NCI-H774 (cell line): ENCODE measurements at places on chromosomes 12 and 14.

- DNase-seq: no peak
These were observed 115.9 kb upstream of the TBX3 start for GRCh38 chr12:114799574-114800487.

DNA sequence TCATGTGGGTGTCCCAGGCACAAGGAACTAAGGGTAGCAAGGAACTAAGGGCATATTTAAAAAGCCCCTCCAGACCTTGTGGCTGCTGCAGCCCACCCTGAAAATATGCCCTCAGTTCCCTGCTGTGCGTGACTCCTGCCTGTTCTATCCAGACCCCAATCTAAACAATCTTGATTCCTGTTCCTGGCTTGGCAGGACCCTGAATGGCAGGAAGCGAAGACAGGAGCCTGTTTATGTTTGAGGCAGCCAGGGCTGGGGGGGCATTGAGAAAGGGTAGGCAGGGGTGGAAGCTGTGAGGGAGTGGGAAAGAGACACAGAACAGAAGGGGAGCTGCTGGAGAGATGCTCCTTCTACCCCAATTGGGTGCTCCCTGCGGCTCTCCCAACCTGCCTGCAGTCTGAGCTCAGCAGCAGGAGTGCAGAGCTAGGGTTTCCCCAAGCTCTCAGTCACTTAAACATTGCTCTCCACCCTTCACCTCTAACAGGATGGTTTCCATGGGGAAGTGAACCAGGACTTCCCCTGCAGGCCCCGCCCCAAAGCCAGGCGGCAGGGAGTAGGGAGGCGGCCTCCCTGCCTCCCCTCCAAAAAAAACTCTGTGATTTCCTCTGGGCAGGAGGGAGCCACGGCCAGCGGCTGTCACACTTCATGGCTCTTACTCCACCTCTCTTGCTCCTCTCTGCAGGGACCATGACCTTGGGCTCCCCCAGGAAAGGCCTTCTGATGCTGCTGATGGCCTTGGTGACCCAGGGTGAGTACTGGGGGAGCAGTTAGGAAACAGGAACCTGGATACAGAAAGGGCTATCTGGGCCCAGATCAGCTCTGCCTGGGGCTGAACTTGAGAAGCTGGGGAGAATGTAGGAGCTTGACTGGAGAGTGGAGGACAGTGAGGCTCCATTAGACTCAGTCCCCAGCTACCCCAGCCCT, 4.7 kb downstream of the ACVRL1 start:
- DNase-seq: no peak

DNA sequence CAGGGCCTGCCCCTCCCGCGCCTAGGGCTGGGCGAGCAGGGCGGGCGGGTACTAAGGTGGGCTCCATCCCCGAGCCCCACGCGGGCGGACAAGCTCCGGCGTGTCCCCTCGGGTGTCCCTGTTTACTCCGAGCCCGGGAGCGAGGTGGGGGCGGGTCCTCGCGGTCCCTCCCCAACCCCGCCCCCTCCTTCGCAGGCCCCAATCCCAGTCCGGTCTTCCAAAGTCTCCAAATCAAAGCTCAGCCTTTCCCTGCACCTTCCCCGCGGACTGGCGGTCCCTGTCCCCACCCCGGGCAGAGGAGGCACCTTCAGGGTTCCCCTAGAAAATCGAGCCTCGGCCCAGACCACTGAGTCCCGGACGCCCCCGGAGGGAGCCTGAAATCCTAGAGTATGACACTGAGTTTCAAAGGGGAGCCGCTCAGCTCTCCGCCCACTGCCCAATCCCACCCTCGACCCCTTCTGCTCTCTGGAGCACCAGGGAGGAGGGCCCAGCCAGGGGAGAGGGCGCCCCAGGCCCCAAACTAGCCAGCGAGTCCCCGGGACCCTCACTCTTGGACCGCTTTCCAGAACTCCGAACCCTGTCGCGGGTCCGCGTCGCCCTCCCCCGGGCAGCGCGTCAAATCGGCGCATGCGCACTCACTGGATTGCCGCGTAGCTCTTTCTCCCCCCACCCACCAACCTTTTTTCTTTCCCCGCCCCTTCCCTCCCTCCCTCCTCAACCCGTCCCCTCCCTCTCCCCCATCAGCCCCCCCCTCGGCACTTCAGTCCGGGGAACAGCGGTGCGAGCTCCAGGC, at the start of gene LRP1:
LRP1 (plus strand) TSS at position 758 of the 793 bp plus-strand sequence. CDS start 482 bp downstream, outside the sequence.
- DNase-seq: peak; percentile 83

GRCh38 chr14:22540293-22540692, 48.7 kb downstream of the DAD1 start:
- no peak for DNase-seq

GRCh38 chr14:99032759-99033158, 239.2 kb downstream of the BCL11B start:
- DNase-seq: no peak

- no peak for DNase-seq
These were observed 32.4 kb downstream of the BEGAIN start for GRCh38 chr14:100554696-100555320.

DNA sequence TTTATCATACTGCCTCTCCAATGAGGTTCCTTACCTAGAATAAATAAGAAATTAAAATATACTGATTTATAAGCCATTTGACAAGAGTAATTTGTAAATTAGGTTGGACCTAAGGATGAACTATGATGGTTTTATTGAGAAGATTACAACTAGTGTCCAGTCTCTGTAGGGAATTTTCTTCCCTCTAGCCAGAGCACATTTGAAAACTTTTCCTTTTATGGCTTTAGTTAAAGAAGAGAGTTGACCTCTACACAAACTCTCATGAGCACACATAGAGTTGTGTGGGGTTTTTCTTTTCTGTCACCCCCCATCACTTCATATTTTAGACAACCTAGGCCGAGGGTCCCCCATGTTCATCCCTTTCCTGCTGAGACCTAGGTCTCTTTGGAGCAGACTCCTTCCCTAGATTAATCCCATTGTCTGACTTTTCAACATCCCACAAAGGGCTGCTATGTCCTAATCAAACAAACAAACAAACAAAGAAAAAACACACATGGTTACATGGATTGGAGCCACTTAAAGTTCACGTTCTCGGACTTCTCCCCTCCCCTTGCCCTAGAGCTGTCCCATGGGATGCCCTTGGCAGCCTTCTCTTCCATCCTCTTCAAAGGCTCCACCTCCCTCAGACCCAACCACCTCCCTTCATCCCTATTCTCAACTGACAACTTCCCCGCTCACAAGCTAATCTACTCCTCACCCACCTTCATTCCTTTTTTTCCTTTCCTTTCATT, 40.7 kb downstream of the GPR135 start:
- no peak for DNase-seq

- DNase-seq: no peak
These were observed 282.7 kb downstream of the ATXN7L3B start for GRCh38 chr12:74820324-74820723.

- no peak for DNase-seq
These were observed 47.5 kb downstream of the GSC start for GRCh38 chr14:94722397-94722796.

- DNase-seq: no peak
These were observed 11.5 kb downstream of the CCND2 start for GRCh38 chr12:4285070-4285469.

DNA sequence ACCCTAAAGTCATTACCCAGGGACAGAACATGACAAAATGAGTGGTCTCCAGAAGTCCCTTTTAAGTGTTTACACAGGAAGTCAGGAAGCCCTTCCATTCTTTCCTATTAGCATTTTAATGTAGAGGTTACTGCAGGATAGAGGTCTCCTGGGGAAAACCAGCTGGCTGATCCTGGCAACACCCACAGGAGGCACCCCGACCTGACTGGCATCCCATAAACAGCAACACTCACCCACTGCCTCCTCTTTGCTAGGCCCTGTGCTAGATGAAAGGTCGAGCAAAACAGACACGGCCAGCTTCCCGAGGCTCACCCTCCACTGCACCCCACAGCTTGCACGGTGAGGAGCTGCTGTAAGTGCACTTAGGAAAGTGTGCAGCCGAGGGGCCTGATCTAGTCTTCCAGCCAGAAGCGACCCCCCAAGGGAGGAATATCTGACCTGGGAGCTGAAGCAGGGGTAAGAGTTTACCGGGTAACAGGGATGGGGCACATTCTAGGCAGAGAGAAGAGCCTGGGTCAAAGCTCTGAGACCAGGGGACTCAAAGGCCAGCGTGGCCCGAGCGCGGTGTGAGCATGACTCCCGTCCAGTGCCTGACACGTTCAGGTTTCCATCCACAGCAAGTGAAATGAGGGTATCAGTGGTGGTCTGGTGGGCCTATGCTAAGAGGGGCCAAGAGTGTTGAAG, 9.0 kb downstream of the DAZAP2 start:
- no peak for DNase-seq

- no peak for DNase-seq
These were observed 72.8 kb upstream of the BBS10 start for GRCh38 chr12:76421046-76421445.
